Renal cortical epithelial cell (primary cell): ENCODE measurements at places on chromosomes 3 and 15.

DNA sequence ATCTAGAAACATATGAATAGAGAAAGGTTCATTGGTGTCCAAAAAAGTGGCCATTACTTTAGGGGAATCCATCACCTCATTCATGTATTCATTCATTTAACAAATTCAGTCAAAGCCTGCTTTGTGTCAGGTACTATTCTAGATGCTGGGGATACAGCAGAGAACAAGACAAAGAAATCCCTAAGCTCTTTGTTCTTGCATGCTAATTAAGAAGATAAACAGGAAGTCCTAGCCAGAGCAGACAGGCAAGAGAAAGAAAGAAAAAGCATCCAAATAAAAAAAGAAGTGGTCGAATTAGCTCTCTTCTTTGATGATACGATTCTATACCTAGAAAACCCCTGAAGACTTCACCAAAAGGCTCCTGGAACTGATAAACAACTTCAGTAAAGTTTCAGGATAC is 12.4 kb upstream of the ZMAT3 start:
- DNase-seq = no peak

GRCh38 chr3:16404349-16404895 is 109.1 kb downstream of the RFTN1 start:
- DNase-seq = no peak

GRCh38 chr3:116230431-116231020 is 214.8 kb downstream of the LSAMP start:
- DNase-seq = peak; percentile 55

DNA sequence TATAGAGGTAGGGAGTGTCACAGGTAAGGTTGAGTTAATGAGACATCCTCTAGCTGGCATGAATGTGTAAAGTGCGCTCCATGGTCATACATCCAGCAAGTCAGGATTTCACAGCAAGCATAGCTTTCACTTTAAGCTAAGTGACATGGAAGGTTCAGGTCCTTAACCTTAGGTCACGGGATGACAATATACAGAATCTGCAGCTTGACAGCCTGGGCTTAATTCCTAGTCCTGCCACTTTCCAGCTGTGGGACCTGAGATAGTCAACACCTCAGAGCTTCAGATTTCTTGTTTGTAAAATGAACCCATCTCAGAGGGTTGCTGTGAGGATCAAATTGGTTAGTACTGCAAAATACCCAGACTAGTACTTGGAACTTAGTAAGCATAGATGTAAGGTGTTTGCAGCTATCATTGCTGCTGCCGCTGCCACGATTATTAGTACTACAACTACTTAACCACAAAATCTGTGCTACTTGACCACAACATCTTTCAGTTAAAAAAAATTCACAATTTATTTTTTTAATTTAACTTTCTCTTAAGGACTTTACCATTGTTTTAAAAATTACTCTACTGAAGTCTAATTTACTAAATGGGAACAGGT is 890.1 kb upstream of the CFAP20DC start:
- no peak for DNase-seq

DNA sequence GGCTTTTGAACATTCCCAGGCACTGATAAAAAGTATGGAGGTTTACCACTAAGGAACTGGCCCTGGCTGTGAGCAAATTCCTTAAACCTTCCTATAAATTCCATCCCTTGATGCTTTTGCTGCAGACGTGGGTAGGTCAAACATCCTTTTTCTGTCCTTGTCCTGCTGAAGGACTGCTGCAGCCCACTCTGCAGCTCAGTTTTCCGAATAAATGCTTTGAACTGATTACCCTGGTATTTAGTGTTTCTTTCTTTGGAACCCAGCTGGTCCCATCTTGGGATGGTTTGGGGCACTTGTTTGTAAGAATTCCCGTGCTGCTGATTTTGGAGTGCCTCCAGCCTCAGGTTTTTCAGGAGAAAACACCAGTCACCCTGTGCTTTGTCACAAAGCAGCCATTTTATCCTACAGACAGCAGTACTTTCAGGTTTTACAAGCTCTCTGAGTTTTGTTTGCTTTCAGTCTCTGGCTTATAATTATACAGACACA is 815.9 kb downstream of the VGLL3 start:
- DNase-seq = no peak

DNA sequence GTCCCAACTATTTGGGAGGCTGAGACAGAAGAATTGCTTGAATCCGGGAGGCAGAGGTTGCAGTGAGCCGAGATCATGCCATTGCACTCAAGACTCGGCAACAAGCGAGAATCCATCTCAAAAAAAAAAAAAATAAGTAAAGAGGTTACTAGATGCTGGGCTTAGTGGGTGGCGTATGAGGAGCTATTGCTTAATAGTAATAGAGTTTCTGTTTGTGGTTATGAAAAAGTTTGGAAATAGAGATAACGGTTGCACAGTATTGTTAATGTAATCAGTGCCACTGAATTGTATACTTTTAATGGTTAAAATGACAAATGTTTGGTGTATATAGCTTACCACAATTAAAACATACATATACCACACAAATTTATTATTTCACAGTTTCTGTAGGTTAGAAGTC is 14.7 kb upstream of the HHATL start:
- DNase-seq = no peak
